Glutamatergic neuron (in vitro differentiated cells): ENCODE measurements at places on chromosomes 7 and 10. TPM values are rescaled to one million over a fixed set of nuclear protein-coding genes. Genes with fewer than 3 reads are reported as not detected.

Gene ADRA2A
- total RNA-seq, result 0.32 TPM

Gene INPP5A
- 36.3 TPM for total RNA-seq

Gene SEPHS1
- total RNA-seq, result 51.1 TPM

Gene BMPER
- total RNA-seq, result 16.2 TPM

Gene DKK1
- 3.1 TPM for total RNA-seq

Gene LLCFC1
- total RNA-seq, result not detected

Gene RGR
- not detected for total RNA-seq

Gene ACTL6B
- 95.2 TPM for total RNA-seq

Gene CHRM2
- total RNA-seq, result not detected

Gene POT1
- 42.9 TPM for total RNA-seq

Gene ZNF680
- total RNA-seq, result 16.3 TPM

Gene TMEM184A
- 20.7 TPM for total RNA-seq

Gene HOXA4
- not detected for total RNA-seq

Gene PNPLA8
- total RNA-seq, result 46.4 TPM

Gene ATRNL1
- total RNA-seq, result 35.9 TPM

Gene ATOH7
- 0.86 TPM for total RNA-seq

Gene NPSR1
- total RNA-seq, result not detected

Gene HOXA10
- not detected for total RNA-seq

Gene GPC2
- total RNA-seq, result 530 TPM

Gene SEMA3D
- 13.6 TPM for total RNA-seq

Gene OR2A5
- total RNA-seq, result not detected

Gene BAIAP2L1
- 0.66 TPM for total RNA-seq

Gene FOXL3
- not detected for total RNA-seq

Gene AGR3
- not detected for total RNA-seq

Gene FGFBP3
- 7.5 TPM for total RNA-seq

Gene ACBD5
- 27.0 TPM for total RNA-seq

Gene MXI1
- 48.1 TPM for total RNA-seq

Gene PUS7
- 20.0 TPM for total RNA-seq

Gene HSPA12A
- 75.0 TPM for total RNA-seq

Gene ZKSCAN1
- 127 TPM for total RNA-seq

Gene PRLHR
- total RNA-seq, result 0.22 TPM
